ENCODE measurements at places on chromosomes 16 and 17. TPM values are rescaled to one million over a fixed set of nuclear protein-coding genes. Genes with fewer than 3 reads are reported as not detected.

The SCNN1G gene
- not detected for total RNA-seq

The NCBP3 gene
- 28.2 TPM for total RNA-seq

GRCh38 chr16:53142823-53143568 lies 88.2 kb downstream of the CHD9 start:
- H3K4me1 ChIP-seq = no peaks in the 10 kb centered on the region
- H3K27ac ChIP-seq = no peak overlapping the region
- no peaks in the 10 kb centered on the region for H3K36me3 ChIP-seq
- no peak for DNase-seq

DNA sequence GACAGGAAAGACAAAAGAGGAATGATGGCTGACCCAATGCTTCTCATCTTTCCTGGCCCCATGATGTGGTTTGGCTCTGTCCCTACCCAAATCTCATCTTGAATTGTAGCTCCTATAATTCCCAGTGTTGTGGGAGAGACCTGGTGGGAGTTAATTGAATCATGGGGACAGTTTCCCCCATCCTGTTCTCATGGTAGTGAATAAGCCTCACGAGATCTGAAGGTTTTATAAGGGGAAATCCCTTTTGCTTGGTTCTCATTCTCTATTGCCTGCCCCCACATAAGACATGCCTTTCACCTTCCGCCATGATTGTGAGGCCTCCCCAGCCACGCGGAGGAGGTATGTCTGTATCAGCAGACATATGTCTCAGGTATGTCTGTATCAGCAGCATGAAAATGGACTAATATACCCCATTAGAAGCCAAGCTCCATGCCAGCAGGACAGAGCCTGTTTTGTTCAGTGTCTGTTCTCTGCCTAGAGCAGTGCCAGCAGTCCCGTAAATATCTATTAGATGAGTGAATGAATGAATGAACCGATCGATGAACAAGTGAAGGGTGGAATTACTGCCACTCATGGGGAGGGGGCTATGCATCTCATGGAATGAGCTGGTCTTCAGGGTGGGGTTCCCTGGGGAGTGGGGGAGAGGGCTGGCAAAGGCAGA lies 304.4 kb downstream of the SOX9 start:
- H3K4me3 ChIP-seq = no peak overlapping the region
- DNase-seq = no peak
- no peaks in the 10 kb centered on the region for H3K36me3 ChIP-seq
